ENCODE measurements at places on chromosomes 2 and 18.

DNA sequence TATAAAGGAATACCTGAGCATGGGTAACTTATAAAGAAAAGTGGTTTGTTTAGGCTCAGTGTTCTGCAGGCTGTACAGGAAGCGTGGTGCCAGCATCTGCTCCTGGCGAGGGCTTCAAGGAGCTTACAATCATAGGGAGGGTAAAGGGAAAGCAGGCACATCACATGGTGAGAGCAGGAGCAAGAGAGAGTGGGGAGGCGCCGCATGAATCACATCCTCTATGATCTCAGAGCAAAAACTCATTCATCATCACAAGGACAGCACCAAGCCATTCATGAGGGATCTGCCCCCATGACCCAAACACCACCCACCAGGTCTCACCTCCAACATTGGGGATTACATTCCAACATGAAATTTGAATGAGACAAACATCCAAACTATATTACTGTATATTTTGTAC, 32.5 kb downstream of the R3HDM1 start:
- no peak for DNase-seq

- DNase-seq, result no peak
Observed at GRCh38 chr2:199692489-199692888, 158.5 kb downstream of the FTCDNL1 start.

DNA sequence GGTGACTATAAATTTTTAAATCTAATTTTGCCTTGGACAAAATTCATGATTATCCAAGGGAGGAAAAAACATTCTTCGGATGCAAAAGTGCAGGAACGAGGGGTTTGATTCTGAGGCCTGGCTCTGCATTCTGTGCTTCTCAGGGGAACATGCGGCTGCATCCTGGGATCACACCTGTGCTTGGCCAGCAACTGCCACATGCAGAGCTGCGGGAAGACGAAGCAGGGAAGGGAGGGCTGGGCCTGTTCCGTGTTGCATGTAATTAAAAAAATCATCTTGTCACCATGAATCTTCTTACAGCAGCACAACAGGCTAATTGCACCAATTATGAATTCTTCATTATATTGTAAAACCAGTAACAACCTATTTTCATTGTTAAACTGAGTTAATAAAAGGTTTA, 158.0 kb upstream of the ALKAL2 start:
- no peak for DNase-seq

- no peak for DNase-seq
Observed at GRCh38 chr2:121902171-121902591, 146.7 kb downstream of the TSN start.

GRCh38 chr2:1986598-1986997, 242.3 kb upstream of the PXDN start:
- DNase-seq, result no peak

- DNase-seq, result no peak
Observed at GRCh38 chr2:42105330-42106256, 57.8 kb downstream of the PKDCC start.

GRCh38 chr2:41907771-41908207, 140.0 kb upstream of the PKDCC start:
- DNase-seq, result no peak

- DNase-seq, result no peak
Observed at GRCh38 chr2:163779970-163780597, 44.3 kb upstream of the FIGN start.

DNA sequence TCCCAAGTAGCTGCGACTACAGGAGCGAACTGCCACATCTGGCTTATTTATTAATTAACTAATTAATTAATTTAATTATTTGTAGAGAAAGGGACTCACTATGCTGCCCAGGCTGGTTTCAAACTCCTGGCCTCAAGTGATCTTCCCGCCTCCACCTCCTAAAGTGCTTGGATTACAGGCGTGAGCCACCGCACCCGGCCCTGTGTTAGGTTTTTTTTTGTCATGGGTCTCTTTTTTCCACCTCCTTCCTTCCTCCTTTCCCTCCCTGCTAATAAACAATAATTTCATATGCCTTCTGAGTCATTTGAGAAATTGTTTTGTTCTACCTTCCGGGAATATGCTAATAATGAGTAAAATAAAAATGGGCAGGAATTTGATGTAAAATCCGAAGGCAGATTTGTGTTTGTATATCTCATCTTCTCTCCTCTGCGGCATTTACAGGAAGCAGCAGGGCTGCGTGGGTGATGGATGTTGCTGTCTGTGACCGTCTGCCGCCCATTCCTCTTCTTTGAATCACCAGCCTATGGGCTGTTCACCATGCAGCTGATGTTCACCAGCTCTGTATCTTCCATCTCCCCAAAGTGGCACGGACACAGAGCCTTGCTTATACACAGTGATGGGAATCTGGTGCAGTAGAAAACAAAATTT, 89.9 kb downstream of the ACSL3 start:
- DNase-seq, result no peak

DNA sequence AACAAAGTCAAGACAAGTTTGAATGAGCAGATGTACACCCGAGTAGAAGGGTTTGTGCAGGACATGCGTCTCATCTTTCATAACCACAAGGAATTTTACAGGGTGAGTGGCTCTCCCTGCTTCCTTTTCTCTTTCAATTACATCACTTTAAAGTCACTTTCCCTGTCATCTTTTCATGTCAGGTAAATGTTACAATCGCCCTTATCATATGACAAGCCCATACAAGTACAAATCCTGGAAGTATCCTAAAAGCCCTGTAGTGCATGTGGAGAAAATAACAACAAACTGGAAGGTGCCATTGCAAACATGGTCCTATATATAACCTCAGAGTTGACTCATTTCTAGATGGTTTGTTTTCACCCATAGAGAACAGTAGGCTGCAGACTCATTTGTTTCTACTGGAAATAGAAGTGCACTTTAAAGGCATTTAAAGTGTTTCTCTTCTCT, 126.0 kb downstream of the SP100 start:
- no peak for DNase-seq

- no peak for DNase-seq
Observed at GRCh38 chr18:24491927-24492834, 31.7 kb downstream of the HRH4 start.

DNA sequence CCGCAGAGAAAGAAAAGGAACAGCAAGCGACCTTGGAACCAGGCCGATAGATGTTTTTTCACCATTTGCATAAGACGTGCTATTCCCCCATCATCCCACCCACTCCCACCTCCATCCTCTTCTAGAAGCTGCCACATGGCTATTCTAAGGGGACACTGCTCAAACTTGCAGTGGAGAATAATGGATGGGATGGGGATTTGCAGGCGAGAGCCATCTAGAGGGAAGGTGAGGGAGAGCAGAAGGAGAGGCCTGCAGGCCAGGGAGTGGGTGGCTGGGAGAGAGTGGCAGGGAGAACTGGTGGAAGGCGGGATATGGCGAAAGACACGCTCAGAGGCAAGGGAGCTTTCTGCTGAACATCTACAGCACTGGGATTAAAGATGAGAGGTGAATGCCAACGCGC, 84.9 kb downstream of the MAPK4 start:
- DNase-seq, result no peak

DNA sequence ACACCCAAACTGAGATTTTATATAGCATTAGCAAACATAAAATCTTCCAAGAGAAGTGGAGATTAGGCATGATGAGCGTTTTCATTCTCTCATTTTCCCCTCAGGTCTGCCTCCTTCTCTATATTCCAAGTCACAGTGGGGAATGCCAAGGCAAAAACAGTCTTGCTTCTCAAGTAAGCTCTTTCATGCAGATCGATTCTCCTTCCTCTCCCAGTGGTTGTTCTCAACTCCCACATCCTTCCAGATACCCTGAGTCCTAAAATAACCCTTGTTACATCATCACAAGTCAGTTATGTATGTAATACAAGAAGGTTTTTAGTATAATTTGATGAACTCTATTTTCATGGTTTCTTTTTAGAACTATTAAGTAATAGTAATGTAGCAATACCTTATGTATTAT, 150.6 kb downstream of the TXNL1 start:
- no peak for DNase-seq

DNA sequence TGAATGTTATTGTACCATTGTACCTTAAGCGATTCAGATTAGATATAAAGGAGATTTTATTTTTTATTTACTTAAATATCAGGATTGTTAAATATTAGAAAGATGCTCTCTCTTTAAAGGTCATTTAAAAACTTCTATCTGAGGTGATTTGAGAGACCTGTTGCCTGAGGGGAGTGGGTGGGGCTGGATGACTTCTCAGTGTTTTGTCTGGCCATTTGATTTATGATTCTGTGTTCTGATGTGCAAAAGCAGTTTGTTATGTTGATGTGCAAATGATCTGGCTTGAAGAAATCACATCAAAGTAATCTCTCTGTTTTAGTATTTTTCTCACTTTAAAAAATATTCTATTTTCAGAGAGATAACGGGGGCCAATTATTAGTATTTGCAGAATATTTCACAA, 370.8 kb downstream of the NUP35 start:
- no peak for DNase-seq

DNA sequence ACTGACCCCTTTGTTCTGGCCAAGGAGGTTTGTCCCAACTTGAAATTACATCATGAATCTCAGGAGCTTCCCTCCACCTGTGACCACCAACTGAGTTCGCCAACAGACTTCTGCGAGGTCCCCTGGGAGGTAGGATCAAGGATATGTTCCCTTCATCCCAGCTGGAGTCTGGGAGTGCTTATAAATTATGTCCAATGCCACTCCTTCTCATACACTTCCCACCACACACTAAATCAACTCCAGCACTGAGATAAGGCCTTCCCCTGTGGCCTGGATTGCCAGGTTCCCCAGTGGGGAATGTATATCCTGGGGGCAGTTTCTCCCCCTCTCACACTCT, 99.2 kb downstream of the RND3 start:
- DNase-seq, result no peak

DNA sequence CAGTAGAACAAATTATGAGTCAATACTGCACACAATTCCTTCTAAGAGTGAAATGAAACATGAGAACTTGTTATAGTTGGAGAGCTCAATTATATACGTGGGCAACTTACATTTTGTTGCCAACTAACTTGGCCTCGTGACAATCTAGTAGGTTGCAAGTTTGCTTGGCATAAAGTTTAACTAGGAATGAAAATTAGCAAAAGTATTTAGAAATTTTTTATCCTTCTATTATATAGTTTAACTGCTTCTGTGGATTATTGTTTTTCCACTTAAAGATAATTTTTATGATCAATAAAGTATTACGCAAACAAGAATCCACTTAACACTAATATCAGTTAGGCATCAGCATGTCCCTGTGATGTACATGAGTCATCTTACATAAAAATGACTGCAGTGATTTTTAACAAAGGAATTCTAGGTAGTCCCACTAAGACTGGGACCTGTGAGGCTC, 41.1 kb downstream of the FAM124B start:
- no peak for DNase-seq

- DNase-seq, result no peak
Observed at GRCh38 chr2:167484875-167485274, 596.6 kb downstream of the XIRP2 start.

Data from neuronal stem cell (in vitro differentiated cells).